GM23248 (cell line): ENCODE measurements at places on chromosomes 3 and 15. TPM values are rescaled to one million over a fixed set of nuclear protein-coding genes. Genes with fewer than 3 reads are reported as not detected.

Gene MEIS2
- total RNA-seq = 23.7 and 29.3 TPM in 2 replicates

Gene KCNMB2
- total RNA-seq = not detected in 2 replicates

Gene ALPK3
- 0.13 and 5.0 TPM in 2 replicates for total RNA-seq

Gene SCAP
- 70.1 and 91.3 TPM in 2 replicates for total RNA-seq

Gene SEMA6D
- 1.4 TPM in 2 replicates for total RNA-seq

Gene ITGA11
- 352 and 408 TPM in 2 replicates for total RNA-seq

Gene CATSPER2
- 0.38 TPM in 1 of 2 replicates, not detected in the other for total RNA-seq

Gene RRP9
- 21.6 and 27.5 TPM in 2 replicates for total RNA-seq

Gene TRAT1
- total RNA-seq = not detected in 2 replicates

Gene ARIH1
- 24.5 and 42.1 TPM in 2 replicates for total RNA-seq

Gene MAGI1
- total RNA-seq = 13.8 and 34.1 TPM in 2 replicates

Gene GJD2
- not detected in 2 replicates for total RNA-seq

Gene C15orf62
- total RNA-seq = not detected in 2 replicates

Gene SPATA12
- not detected in 2 replicates for total RNA-seq

Gene CHRD
- total RNA-seq = 0.22 and 0.25 TPM in 2 replicates

Gene RBP2
- total RNA-seq = not detected in 2 replicates

Gene ZNF774
- 0.22 and 0.51 TPM in 2 replicates for total RNA-seq

Gene SCAANT1
- total RNA-seq = not detected in 2 replicates

Gene ZNF662
- total RNA-seq = 1.4 and 1.5 TPM in 2 replicates

Gene SLC9A9
- 3.2 and 3.8 TPM in 2 replicates for total RNA-seq

Gene SPESP1
- 0.51 and 3.4 TPM in 2 replicates for total RNA-seq

Gene TRAK1
- 41.5 and 51.0 TPM in 2 replicates for total RNA-seq

Gene EIF4E3
- total RNA-seq = 1.1 TPM in 2 replicates

Gene ANKUB1
- not detected in 2 replicates for total RNA-seq

Gene FAM227B
- 4.4 and 4.6 TPM in 2 replicates for total RNA-seq

Gene UNC13C
- not detected in 2 replicates for total RNA-seq

Gene FANCD2OS
- not detected in 2 replicates for total RNA-seq

Gene ANP32A
- 40.1 and 40.3 TPM in 2 replicates for total RNA-seq

Gene ALDH1A3
- 5.8 and 9.9 TPM in 2 replicates for total RNA-seq

Gene XCR1
- not detected in 2 replicates for total RNA-seq

Gene ATP13A5
- not detected in 2 replicates for total RNA-seq

Gene SLC12A8
- 7.8 and 12.0 TPM in 2 replicates for total RNA-seq

Gene SGO1
- total RNA-seq = 1.0 and 5.7 TPM in 2 replicates

Gene ARPP21
- not detected in 2 replicates for total RNA-seq

Gene CIB1
- 30.7 and 45.8 TPM in 2 replicates for total RNA-seq

Gene LIPC
- total RNA-seq = 0.38 and 0.43 TPM in 2 replicates

Gene NANOGP8
- not detected in 2 replicates for total RNA-seq

Gene LRRN1
- not detected in 2 replicates for total RNA-seq

Gene FOXL2NB
- 0.54 and 2.5 TPM in 2 replicates for total RNA-seq

Gene INKA1
- 7.1 and 12.0 TPM in 2 replicates for total RNA-seq

Gene CAV3
- not detected in 2 replicates for total RNA-seq
